AG20443 (cell line): ENCODE measurements at places on chromosomes 16 and 17.

DNA sequence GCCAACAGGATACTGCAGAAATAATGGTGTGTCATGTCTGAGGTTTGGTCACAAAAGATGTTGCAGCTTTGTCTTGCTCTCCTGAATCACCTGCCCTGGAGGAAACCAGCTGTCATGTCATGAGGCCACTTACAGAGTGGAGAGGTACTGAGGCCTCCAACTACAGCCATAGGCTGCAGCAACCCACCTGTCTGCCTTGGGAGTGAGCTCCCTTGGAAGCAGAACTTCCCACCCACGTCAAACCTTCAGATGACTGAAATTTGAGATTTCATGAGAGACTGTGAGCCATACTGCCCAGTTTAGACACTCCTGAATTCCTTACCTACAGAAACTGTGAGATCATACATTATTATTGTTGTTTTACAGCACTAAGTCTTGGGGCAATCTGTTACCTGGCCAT is 475.9 kb downstream of the HS3ST3B1 start:
- no peak for DNase-seq

- DNase-seq, result no peak
Measured at GRCh38 chr16:11503566-11503965, 83.2 kb downstream of the LITAF start.

- no peak for DNase-seq
Measured at GRCh38 chr16:65476448-65476955, 354.6 kb upstream of the CDH11 start.

DNA sequence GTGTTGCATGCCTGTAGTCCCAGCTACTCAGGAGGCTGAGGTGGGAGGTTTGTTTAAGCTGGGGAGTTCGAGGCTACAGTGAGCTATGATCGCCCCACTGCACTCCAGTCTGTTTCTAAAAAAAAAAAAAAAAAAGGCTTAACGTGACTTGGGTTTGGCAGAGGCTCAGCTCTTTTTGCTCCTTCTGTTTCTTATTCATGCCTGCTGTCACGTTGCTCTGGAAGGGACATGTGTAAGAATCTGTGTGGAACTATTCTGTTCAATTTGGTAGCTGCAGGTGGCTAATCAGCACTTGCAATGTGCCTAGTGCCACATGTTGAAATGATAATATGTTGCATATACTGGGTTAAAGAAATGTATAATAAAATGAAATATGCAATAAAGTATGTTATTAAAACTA is 20.9 kb upstream of the SYT17 start:
- DNase-seq, result no peak

DNA sequence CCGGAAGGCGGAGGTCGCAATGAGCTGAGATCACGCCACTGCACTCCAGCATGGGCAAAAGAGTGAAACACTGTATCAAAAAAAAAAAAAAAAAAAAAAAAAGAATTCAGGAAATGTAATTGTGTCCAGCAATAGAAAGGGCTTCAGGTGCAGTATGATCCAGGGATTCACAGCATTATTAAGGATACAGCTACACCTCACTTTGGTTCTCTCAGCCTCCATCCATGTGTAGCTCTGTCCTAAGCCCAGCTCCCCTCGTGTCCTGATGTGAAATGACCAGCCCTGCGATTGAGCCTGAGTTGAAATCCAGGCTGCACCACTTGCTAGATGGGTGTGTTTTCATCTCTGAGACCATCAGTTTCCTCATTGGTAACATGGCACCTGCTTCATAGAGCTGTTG is 3.0 kb downstream of the SLC5A10 start:
- no peak for DNase-seq

GRCh38 chr17:82247182-82247823 is 18.5 kb downstream of the SLC16A3 start:
- peak; percentile 59 for DNase-seq

GRCh38 chr16:12675852-12676251 is 127.8 kb downstream of the CPPED1 start:
- DNase-seq, result peak; percentile 51

DNA sequence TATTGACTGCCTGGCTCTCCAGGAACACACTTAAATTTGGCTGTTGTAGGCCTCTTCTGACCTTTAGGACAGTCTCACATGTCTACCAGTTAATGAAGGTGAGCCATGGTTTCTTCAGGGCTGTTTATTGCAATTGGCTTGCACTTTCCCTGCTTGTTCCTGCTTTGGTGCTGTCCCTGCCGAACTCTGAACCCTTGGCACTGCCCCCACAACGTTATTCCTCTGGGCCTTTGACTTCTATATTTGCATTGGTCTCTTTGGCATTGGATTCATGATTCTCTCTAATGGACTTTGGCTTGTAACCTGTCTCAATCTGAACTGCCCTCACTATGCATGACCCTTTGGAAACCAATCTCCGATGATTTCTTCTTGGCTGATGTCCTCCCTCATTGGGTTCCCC is 299.4 kb downstream of the UTP18 start:
- no peak for DNase-seq

GRCh38 chr17:65057531-65058090 is 1.1 kb upstream of the GNA13 start:
- no peak for DNase-seq

DNA sequence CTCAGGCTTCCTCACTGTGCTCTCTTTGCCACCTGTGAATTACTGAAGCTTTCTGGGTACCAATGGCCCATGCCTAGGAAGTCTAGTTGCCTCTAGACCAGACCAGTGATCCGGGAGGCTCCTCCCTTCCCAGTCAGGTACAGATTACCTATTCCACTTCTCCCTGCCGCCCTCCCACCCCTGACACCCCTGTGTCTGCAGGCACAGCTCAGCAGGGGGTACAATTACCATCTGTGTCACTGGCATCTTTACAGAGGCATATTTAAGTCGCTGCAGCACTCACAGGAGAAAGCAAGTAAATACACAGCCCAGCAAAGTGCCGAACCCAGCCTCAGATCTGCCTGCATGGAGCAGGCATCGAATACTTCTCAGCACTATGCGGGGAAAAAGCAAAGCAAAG is 5.3 kb upstream of the WSCD1 start:
- no peak for DNase-seq

- DNase-seq, result no peak
Measured at GRCh38 chr17:38893607-38894006, 23.7 kb downstream of the LASP1 start.

GRCh38 chr16:1550069-1550468 is 16.6 kb downstream of the TMEM204 start:
- no peak for DNase-seq

DNA sequence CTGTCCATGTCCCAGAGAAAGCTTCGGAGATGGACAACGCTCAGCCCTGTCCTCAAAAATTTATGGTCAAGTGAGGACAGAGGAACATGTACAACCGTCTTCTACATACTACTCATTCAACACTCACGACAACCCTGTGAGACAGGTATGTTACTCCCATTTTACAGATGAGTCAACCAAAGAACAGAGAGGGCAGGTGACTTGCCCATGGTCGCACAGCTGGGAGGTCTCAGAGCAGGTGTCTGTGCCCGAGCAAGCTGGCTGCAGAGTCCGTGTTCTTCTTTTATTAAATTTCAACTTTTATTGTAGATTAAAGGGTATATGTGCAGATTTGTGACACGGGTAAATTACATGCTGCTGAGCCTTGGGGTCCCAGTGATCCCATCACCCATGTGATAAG is 5.8 kb upstream of the WFDC1 start:
- DNase-seq, result no peak

DNA sequence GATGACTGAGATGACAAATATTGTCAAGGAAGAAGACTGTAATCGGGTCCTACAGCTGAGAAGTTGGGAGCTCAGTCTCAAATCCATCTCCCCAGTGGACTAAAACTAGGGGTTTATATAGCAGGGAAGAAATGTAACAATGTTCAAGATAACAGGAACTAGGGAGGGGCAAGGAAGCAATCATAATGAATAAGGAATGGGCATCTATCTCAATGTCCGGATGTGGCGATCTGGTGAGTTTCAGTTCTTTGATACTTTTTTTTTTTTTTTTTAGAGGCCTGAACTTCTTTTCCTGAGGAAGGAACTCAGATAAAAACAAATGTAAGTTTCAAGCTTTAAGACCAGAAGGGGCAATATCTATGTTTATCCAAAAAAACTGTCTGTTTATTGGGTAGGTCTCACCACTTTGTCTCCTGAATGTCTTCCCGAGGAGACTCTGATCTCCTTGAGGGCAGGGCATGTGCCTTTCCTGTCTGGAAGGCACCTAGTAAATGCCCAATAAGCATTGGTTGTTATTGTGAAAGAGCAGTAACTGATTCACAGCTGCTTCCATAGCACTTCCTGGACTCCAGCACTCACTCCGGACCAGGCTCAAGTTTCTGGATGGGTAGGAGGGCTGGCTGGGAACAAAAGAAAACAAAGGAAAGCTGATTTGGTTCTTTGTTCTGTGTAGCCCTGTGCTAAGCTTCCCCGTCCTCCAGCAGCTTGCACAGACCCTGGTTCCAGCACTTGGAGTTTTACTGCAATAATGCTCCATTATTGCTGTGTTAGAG is 51.9 kb downstream of the MEOX1 start:
- no peak for DNase-seq

DNA sequence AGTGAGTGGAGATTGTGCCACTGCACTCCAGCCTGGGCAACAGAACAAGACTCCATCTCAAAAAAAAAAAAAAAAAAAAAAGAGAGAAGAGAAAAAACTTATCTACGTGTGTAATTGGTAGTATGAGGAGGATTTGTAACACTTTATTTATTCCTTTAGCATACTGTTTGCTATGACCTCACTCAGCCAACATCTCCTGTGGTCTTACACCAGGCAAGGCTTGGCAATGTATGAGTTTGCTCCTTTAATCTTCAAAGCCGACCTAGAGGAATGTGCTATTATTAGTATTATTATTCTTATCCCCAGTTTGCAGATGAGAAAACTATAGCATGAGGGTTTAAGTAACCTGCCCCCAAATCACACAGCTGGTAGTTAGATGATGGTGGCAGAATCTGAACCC is 35.8 kb upstream of the HAPSTR1 start:
- DNase-seq, result peak; percentile 16

DNA sequence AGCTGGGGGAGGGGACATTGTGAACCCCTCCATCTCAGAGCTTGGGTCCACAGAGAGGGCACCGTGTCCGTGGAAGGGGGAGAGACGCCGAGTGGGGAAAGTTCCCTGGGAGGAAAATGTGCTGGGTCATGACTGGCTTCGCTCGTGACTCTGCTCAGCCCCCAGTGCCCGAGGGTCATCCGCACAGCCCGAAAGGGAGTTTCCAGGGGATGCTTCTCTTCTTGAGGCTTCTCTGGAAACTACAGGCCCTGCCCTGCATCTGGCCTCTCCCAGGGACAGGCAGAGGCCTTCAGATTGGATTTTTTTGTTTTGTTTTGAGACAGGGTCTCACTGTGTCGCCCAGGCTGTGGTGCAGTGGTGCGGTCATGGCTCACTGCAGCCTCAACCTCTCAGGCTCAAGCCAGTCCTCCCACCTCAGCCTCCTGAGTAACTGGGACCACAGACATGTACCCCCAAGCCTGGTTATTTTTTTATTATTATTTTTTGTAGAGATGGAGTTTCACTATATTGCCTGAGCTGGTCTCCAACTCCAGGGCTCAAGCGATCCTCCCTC is 9.8 kb upstream of the GSE1 start:
- DNase-seq, result no peak

DNA sequence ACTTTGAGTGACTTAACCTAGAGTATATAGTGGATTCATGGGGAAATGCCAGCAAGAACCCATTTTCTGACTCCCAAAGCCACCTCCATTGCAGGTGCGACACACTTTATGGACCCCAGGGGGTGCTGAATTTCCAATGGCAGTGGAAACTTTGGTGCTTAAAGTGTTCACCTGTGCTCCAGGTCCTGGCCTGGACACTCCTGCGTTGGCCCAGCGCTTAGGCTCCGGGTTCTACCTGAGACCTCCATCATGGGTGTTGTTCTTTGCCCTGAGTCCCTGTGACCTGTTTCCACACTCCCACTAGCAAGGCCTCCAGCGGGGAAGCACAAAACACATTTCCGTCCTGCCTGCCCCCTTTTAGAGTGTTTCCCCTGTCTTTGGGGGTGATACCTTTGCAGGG is 3.0 kb downstream of the CCNF start:
- DNase-seq, result no peak

DNA sequence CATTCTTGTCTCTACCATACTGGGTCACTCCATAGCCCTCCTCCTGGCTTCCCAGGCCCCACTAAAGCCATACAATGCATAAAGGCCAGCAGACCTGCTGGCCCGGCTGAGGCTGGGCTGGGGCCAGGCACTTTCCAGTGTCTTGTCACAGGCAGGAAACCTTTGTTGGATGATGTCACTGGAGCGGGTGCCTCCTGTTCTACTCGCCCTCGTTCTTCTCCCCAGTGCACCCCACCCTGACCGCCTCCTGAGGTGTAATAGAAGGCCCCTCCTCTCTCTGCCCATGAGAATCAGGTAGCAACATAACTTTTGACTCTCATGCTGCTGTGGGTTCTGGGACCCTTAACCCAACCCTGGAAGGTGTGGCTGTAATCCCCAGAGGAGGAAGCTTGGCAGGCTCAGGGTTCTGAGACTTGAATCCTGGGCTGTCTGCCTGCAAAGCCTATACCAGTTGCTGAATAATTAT is 54.2 kb upstream of the IL34 start:
- DNase-seq, result no peak

DNA sequence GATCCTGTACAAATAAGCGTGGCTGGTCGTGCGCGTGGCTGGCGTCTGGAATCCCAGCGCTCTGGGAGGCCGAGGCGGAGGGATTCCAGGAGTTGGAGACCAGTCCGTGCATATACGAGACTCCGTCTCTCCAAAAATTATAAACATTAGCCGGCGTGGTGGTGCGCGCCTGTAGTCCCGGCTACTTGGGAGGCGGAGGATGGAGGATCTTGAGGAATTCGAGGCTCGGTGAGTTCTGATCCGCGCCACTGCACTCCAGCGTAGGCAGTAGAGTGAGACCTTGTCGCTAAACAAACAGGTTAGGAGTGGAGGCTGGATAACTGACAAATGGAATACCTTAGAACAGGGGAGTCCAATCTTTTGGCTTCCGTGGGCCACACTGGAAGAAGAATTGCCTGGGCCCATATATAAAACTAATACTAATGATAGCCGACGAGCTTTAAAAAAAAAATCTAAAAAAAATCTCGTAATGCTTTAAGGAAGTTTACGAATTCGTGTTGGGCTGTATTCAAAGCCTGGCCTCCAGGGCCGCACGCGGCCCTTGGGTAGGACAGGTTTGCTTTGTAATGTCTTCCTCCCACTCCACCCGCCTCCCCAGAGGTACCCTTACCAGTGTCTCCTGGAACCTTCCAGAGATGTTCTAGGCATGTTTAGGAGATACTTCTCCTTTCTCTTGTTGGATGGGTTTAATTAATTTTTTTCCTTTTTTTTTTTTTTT is 909 bp upstream of the RSL1D1 start:
- DNase-seq, result no peak

GRCh38 chr16:78932355-78932943 is 668.1 kb downstream of the MAF start:
- no peak for DNase-seq

GRCh38 chr17:32757963-32758362 is 119.0 kb downstream of the MYO1D start:
- no peak for DNase-seq
